ENCODE measurements at places on chromosomes 13 and 19.

- DNase-seq: no peak
Observed at GRCh38 chr19:49855277-49855675, 4.3 kb downstream of the PTOV1 start.

- no peak for DNase-seq
Observed at GRCh38 chr19:49862391-49863253, 4.8 kb downstream of the PNKP start.

GRCh38 chr13:42170029-42170428 lies 101.9 kb upstream of the AKAP11 start:
- DNase-seq: no peak

DNA sequence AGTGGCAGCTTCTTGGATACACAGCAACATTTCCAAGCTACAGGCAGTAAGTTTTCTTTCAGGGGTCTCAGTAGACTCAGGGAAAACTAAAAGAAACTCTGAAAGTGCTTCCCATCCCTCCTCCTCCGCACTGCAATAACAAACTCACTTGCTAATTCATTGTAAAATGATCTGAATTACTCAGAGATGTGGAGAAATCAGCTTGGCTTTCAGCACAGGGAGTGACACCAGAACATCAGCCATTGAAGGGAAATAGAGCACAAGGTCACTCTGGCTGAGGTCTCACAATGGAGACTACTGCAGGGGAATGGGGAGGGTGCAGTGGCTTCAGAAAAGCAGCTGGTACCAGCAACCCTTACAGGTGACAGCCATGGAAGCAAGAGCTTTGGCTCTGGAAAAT lies 137.3 kb upstream of the SERP2 start:
- DNase-seq: no peak

DNA sequence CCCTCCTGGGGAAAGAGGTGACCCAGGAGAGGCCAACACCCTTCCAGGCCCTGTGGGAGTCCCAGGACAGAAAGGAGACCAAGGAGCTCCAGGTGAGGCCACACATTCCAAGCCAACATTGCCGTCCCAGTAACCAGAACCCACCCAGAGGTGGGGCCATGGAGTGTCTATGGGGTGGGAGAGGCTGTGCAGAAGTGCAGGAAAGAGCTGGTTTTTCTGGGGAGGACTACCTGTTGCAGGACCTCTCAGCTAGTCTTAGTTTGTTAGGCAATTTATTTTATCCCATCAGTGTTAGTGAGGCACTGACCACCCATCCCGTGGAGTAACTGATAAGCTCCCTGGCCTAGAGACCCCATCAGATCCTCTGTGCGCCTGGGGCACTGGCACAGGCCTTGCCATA lies 66.1 kb downstream of the RAB20 start:
- no peak for DNase-seq

DNA sequence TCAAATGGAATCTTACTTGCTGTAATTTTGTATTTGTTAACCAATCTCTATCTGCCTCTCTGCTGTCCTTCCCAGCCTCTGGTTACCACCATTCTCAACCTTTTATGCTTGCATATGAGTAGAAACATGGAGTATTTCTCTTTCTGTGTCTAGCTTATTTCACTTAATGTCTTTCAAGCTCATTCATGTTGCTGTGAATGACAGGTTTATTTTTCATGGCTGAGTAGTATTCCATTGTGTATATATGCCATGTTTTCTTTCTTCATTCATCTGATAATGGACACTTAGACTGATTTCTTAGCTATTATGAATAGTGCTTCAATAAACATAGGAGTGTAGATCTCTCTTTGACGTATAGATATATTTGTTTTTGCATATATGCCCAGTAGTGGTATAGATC lies 13.4 kb downstream of the ZNF460 start:
- DNase-seq: no peak
